Right atrium auricular region (tissue), 2 donors: ENCODE measurements at places on chromosomes 1 and 21. TPM values are rescaled to one million over a fixed set of nuclear protein-coding genes. Genes with fewer than 3 reads are reported as not detected.

DNA sequence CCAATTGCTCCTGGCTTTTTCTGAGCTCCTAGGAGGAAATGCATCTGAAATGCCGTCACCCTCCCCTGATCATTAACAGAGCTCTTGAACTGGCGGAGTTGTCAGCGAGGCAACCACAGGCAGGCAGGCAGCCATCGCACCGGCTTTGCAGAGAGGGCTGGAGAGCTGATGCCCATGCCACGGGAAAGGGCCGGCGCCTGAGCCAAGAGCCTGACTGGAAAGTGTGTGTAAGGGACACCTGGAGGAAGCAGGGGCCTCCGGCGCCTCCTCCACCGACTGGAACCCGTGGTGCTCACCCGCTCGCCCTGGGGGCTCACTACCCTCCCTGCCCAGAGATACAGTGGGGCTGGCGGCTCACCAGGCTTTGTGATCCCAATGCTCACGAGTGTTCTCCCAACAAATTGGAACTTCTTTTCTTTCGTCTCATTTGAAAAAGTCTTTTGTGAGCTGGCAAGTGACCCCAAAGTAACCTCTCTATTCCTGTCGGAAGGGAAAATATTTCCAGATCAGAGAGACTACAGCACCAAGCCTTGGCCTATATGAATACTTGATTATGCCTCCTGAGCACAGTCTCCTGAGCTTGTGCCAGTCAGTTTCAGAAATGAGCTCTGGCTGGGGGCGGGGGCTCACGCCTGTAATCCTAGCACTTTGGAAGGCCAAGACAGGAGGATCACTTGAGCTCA, 97.7 kb upstream of the SLC25A33 start:
- DNase-seq = no peak

DNA sequence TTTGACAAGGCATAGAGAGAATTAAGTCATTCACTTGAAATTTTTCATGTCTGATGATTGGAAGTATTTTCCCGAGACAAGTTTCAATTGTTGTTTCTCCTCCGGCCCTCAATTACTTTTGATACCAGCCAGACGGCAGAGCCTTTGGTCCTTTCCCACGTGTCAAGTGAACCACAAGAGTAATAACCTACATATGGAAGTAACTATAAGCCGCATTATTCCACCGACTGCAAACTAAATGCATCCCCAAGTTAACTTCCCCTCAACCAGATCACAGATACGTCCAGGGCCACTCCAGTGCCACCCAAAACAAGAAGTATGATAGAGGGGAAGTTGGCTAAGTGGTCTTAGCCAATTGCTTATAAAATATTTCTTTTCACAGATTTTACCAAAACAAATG, 20.2 kb downstream of the COLGALT2 start:
- DNase-seq = no peak

Gene KISS1
- total RNA-seq = not detected

GRCh38 chr1:112256411-112256810, 139.6 kb upstream of the CTTNBP2NL start:
- no peak for DNase-seq

- DNase-seq = no peak
Measured at GRCh38 chr1:174956976-174957375, 42.8 kb upstream of the CACYBP start.

Gene LRRC7
- total RNA-seq = 14.3 TPM
